ENCODE measurements at places on chromosomes 2 and 18. TPM values are rescaled to one million over a fixed set of nuclear protein-coding genes. Genes with fewer than 3 reads are reported as not detected.
A peak's percentile ranks its signal among the peaks of the same experiment; 100 is the strongest.

DNA sequence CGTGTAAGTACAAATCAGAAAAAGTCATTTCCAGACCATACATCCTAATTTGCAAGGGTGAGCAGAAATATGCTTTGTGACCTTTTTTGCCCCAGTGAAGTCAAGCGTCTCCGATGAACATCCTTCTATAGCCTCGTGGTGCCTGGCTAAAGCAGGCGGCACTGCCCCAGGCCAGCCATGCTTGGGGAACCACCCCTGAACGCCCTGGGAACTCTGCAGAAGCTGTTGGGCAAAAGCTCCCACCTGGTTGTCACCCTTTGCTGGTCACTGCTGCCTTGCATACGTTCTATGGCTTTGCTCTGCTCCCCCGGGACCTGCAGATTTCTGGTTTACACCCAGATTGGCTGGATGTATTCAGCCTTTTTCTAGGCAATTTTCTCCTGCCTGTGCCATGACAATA, 256.4 kb downstream of the SS18 start:
- no peak for DNase-seq
- no peaks in the 10 kb centered on the region for H3K27me3 ChIP-seq
- H3K27ac ChIP-seq, result no peak overlapping the region
- peaks cover 4% of the 10 kb centered on the region for H3K4me1 ChIP-seq
- H3K36me3 ChIP-seq, result no peaks in the 10 kb centered on the region

The GCA gene
- total RNA-seq, result 64.8 TPM

GRCh38 chr2:200127848-200128247, 172.5 kb downstream of the MAIP1 start:
- no peak overlapping the region for H3K4me3 ChIP-seq
- H3K36me3 ChIP-seq, result no peaks in the 10 kb centered on the region
- H3K27ac ChIP-seq, result no peak overlapping the region
- DNase-seq, result no peak

- H3K36me3 ChIP-seq, result peaks cover 3% of the 10 kb centered on the region
- H3K27me3 ChIP-seq, result no peaks in the 10 kb centered on the region
- H3K4me1 ChIP-seq, result no peaks in the 10 kb centered on the region
- H3K4me3 ChIP-seq, result no peak overlapping the region
These were observed 68.3 kb downstream of the FAM117B start for GRCh38 chr2:202703091-202703490.

The RMND5A gene
- 74.5 TPM for total RNA-seq

The SLC4A5 gene
- total RNA-seq, result 2.0 TPM

The ITGAV gene
- total RNA-seq, result 58.7 TPM

DNA sequence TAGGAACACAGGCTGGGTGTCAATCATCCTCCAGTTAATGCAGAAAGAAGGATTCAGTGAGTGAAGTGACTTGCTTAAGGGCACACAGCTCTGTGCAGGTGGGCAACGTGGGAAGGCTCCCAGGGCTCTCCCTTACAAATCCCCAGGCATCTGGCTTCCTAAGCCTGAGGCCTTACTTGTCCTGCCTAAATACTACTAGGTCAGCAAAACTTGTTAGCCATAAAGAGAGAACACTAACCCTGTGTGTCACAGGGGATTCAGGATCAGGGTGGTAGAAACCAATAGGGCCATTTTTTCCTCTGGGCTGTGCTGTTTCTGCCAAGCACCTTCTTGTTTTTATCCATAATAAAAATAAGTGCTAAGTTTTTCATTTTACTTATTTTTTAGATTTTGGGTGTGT, 55.0 kb downstream of the GATA6 start:
- H3K36me3 ChIP-seq, result no peaks in the 10 kb centered on the region
- no peaks in the 10 kb centered on the region for H3K4me1 ChIP-seq
- DNase-seq, result no peak
- H3K27me3 ChIP-seq, result peaks cover 25% of the 10 kb centered on the region

DNA sequence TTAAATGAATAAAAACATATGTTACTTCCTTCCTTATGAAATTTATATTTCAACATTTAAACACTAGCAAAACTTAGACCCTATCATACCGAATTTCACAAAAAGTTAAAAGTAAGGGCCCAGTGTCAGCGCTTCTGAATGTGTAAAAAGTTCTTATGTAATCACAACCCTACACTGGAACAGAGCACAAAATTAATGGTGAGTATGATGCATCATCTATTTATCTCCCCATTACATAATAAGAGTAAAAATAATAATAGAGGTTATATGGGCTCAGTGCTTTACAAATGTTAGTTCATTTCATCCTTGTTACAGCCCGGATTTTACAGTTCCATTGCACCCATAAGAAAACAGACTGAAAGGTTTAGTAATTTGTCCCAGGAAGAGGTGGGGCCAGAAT, 144.9 kb upstream of the POU3F3 start:
- H3K27me3 ChIP-seq, result no peaks in the 10 kb centered on the region
- no peak for DNase-seq
- H3K4me1 ChIP-seq, result peaks cover 29% of the 10 kb centered on the region
- no peaks in the 10 kb centered on the region for H3K36me3 ChIP-seq

DNA sequence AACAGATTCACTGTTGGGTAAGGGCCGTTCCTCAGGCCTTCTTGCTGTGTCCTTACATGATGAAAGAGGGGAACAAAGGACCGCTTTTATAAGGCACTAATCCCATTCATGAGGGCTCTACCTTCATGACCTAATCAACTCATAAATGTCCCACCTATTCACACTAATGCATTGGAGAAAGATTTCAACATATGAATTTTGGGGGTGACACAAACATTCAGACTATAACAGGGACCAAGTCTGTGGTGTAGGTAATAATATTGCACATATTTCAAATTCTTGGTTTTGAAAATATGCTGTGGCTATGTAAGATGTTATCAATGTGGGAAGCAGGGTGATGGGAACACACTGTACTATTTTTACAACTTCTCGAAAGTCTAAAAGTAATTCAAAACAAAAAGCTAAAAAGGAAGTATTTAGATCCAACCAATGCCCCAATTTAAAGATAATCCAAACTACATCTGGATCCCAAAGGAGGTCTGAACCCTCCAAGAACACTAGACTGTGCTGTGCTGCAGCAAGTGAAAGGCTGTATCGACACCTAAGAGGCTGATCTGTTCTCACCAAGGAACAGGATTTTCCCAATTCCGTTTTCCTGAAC, 82.4 kb upstream of the TGIF1 start:
- H3K4me3 ChIP-seq, result no peak overlapping the region
- no peaks in the 10 kb centered on the region for H3K4me1 ChIP-seq
- DNase-seq, result no peak
- no peaks in the 10 kb centered on the region for H3K36me3 ChIP-seq

- H3K27me3 ChIP-seq, result peaks cover 19% of the 10 kb centered on the region
- no peak overlapping the region for H3K4me3 ChIP-seq
- H3K27ac ChIP-seq, result no peak overlapping the region
- no peaks in the 10 kb centered on the region for H3K4me1 ChIP-seq
- no peaks in the 10 kb centered on the region for H3K36me3 ChIP-seq
- DNase-seq, result no peak
These were observed 59.0 kb downstream of the TMEM247 start for GRCh38 chr2:46538393-46538792.

DNA sequence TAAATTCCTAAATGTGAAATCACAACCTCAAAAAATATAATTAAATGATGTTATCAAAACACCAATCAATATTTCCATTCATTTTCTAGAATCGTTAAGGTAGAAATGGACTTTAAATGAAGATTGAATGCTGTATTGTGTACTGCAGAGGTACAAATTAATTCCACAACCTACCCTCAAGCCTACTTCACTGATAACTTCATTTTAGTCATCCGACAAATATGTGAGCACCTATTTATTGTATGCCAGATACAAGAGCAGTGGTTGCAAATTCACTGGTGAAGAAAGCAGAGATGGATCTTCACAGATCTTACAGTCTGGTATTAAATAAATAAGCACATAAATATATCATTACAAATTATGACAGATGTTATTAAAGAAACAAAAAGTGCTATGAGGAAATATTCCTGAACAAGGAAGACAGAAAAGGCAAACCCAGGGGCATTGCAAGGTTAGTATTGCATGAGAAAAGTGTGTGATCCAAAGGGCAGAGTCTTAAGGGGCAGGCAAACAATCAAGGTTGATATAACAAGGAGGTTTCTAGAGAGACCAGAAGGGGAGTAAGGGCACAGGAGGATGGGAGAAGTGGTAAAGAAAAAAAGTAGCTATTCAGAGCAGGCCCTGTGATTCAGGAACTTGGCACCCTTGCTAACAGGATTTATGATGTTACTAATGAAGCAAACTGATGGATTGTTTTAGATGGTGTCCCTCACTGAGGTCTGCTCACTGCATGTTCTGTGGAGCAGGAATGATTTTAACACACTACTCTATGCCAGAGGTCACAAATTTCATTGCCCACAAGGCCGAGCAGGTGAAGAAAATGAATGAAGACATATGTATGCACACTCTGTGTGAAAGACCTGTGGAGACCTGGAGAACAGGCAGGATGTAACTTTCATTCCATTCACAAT, 128.0 kb upstream of the CCDC150 start:
- no peaks in the 10 kb centered on the region for H3K27me3 ChIP-seq
- no peak overlapping the region for H3K27ac ChIP-seq
- no peaks in the 10 kb centered on the region for H3K4me1 ChIP-seq
- no peak overlapping the region for H3K4me3 ChIP-seq

DNA sequence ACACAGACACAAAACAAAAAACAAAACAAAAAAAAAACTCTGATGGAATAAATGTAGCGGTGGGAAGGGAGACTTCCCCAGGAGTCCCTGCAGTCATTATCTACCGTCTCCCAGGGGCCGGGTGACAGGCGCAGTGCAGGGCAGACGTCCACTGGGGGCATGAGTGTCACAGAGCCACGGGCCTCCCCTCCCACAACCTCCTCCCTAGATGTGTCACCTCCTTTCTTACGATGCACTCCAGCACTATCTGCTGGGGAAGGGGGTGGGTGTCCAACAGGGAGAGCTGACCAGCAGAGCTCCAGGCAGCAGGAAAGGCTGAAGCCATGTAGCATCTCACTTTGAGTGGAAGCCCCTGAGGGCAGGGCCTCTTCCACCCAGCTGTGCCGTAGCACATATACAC, 84.5 kb downstream of the LONRF2 start:
- H3K4me1 ChIP-seq, result peaks cover 21% of the 10 kb centered on the region
- no peaks in the 10 kb centered on the region for H3K36me3 ChIP-seq
- no peak overlapping the region for H3K27ac ChIP-seq
- H3K27me3 ChIP-seq, result peaks cover 17% of the 10 kb centered on the region
- DNase-seq, result no peak

DNA sequence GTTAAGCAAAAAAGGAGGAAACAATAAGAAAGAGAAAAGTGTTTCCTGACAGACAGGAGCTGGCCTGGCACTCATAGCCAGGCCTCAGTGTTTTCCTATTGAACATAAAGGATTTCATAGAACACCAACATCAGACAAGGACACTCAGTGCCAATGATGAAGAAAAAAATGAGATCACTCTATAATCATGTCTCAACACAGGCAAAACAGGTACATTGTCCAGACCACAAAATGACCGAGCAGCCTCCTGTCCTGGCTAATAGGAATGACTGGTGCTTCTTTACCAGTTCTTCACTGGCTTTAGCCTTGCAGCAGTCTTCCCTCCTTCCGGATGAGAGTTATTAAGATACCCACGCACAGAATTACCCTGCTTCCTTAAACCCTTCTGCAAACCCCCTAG, 35.6 kb downstream of the SEMA4F start:
- DNase-seq, result no peak
- H3K27ac ChIP-seq, result no peak overlapping the region
- no peak overlapping the region for H3K4me3 ChIP-seq
- H3K36me3 ChIP-seq, result no peaks in the 10 kb centered on the region

- no peak overlapping the region for H3K27ac ChIP-seq
- no peaks in the 10 kb centered on the region for H3K36me3 ChIP-seq
- no peaks in the 10 kb centered on the region for H3K27me3 ChIP-seq
- no peak overlapping the region for H3K4me3 ChIP-seq
These were observed 186.8 kb downstream of the RPRM start for GRCh38 chr2:153291718-153292117.

GRCh38 chr2:202335791-202336467, 40.2 kb upstream of the BMPR2 start:
- H3K27ac ChIP-seq, result no peak overlapping the region
- no peak for DNase-seq
- no peaks in the 10 kb centered on the region for H3K4me1 ChIP-seq
- H3K27me3 ChIP-seq, result no peaks in the 10 kb centered on the region
- H3K4me3 ChIP-seq, result no peak overlapping the region

GRCh38 chr2:75556679-75557366, 3.9 kb downstream of the EVA1A start:
- DNase-seq, result no peak
- no peak overlapping the region for H3K27ac ChIP-seq
- peaks cover 12% of the 10 kb centered on the region for H3K4me1 ChIP-seq
- H3K27me3 ChIP-seq, result peaks cover 26% of the 10 kb centered on the region
- no peak overlapping the region for H3K4me3 ChIP-seq

The TBR1 gene
- 0.09 TPM for total RNA-seq

GRCh38 chr2:15313657-15314056, 247.5 kb downstream of the NBAS start:
- no peak overlapping the region for H3K27ac ChIP-seq
- no peaks in the 10 kb centered on the region for H3K4me1 ChIP-seq
- H3K4me3 ChIP-seq, result no peak overlapping the region
- no peak for DNase-seq

The KIAA2012 gene
- not detected for total RNA-seq

- no peak overlapping the region for H3K27ac ChIP-seq
- DNase-seq, result peak; percentile 85
- no peaks in the 10 kb centered on the region for H3K4me1 ChIP-seq
- no peaks in the 10 kb centered on the region for H3K27me3 ChIP-seq
- no peaks in the 10 kb centered on the region for H3K36me3 ChIP-seq
- no peak overlapping the region for H3K4me3 ChIP-seq
These were observed 30.9 kb upstream of the REEP1 start for GRCh38 chr2:86368161-86368824.

The CAPN14 gene
- total RNA-seq, result 0.04 TPM

GRCh38 chr2:62110415-62111025, 85.4 kb upstream of the B3GNT2 start:
- DNase-seq, result no peak
- no peak overlapping the region for H3K27ac ChIP-seq
- H3K27me3 ChIP-seq, result no peaks in the 10 kb centered on the region
- peaks cover 17% of the 10 kb centered on the region for H3K4me1 ChIP-seq

GRCh38 chr2:23828986-23829385, 97.9 kb downstream of the ATAD2B start:
- no peaks in the 10 kb centered on the region for H3K27me3 ChIP-seq
- H3K36me3 ChIP-seq, result no peaks in the 10 kb centered on the region
- no peaks in the 10 kb centered on the region for H3K4me1 ChIP-seq
- no peak overlapping the region for H3K4me3 ChIP-seq
- DNase-seq, result no peak
- H3K27ac ChIP-seq, result no peak overlapping the region

DNA sequence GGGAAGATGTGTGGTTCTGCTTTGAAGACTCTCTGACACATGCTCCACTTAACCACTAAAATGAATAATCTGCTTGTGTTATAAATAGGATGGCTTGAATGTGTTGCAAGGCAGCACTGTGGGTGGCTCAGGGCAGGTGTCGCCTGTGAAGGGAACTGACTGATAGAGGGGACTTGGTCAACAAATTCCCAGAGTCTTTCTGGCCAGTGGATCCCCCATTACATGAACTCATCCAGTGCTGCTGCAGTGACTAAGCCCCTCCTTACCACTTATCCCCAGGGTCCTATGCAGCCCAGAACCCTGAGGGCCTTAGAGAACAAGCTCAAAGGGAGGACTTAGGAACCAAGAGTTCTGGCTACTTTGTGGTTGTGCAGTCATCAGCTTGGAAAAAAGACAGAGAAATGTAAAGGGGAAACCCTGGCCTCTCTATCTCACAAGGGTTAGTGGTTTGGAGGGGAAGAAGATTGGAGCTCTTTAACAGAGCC, 226.2 kb upstream of the TNP1 start:
- no peak for DNase-seq
- no peaks in the 10 kb centered on the region for H3K27me3 ChIP-seq
- H3K36me3 ChIP-seq, result no peaks in the 10 kb centered on the region
- H3K4me3 ChIP-seq, result no peak overlapping the region
- peaks cover 7% of the 10 kb centered on the region for H3K4me1 ChIP-seq

Measured in neural progenitor cell (in vitro differentiated cells).